ENCODE measurements at places on chromosomes 12 and 14. TPM values are rescaled to one million over a fixed set of nuclear protein-coding genes. Genes with fewer than 3 reads are reported as not detected.

Gene RBM19
- 27.4 TPM for total RNA-seq

Gene ADCY6
- total RNA-seq = 31.6 TPM

Gene MORN3
- total RNA-seq = 1.2 TPM

Gene DMAC2L
- total RNA-seq = 14.1 TPM

Gene ARMH4
- total RNA-seq = 10.5 TPM

Gene SLC48A1
- total RNA-seq = 65.5 TPM

Gene LRTM2
- not detected for total RNA-seq

Gene GPRC5D
- not detected for total RNA-seq

Gene CFAP251
- total RNA-seq = 0.80 TPM

Gene HEBP1
- 83.3 TPM for total RNA-seq

Gene RND1
- total RNA-seq = 1.0 TPM

Gene CISTR
- 1.4 TPM for total RNA-seq

Gene SERPINA6
- not detected for total RNA-seq

Gene LRRIQ1
- total RNA-seq = 1.1 TPM

Gene IKZF4
- total RNA-seq = 3.0 TPM

Gene OTOGL
- total RNA-seq = 0.31 TPM

Gene C14orf180
- total RNA-seq = not detected

All from endothelial cell (in vitro differentiated cells).